ENCODE measurements at places on chromosomes 13 and 19.

- DNase-seq: no peak
Measured at GRCh38 chr13:46053162-46054012, 841 bp upstream of the ZC3H13 start.

- no peak for DNase-seq
Measured at GRCh38 chr19:37926255-37926654, 19.2 kb downstream of the SIPA1L3 start.

DNA sequence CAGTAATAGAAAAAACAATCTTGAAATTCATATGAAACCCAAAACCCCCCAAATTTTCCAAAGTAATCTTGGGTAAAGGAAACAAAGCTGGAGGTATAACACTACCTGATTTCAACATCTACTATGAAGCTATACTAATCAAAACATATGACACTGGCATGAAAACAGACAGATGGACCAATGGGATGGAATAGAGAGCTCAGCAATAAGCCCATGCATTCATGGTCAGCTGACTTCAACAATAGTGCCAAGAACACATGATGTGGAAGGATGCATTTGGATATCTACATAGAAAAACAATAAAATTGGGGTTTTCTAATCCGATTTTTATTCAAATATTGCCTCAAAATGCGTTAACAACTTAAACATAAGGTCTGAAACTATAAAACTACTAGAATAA lies 32.2 kb upstream of the ZNF766 start:
- DNase-seq: no peak

DNA sequence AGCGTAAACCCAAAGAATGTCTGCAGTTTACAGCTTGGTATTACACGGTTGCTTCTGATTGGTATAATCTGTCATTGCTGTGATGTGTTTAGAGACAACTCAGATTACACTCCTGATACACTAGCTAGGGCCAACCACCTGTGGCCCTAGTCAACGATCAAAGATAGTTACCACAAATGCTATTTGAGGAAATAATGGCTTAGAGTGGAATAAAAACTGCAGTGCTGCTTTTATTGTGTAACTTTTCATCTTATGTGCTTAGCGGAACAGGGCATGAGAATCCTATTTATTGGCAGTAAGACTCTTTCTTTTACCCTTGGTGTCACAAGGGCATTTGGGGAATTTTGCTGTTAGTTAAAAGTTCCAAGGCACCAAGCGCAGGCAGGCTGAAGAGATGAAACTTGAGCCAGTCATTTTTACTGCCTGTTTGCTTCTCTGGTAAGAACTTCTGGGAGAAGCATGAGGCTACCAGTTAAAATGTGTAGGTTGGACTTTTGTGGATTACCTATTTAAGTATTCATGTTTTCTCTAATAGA lies 363.3 kb downstream of the KCNRG start:
- no peak for DNase-seq

GRCh38 chr19:18878058-18878797 lies 17.7 kb downstream of the CERS1 start:
- DNase-seq: no peak

Data from KG1 (cell line).